Stomach (tissue), 19 donors: ENCODE measurements at places on chromosomes 3 and 15. TPM values are rescaled to one million over a fixed set of nuclear protein-coding genes. Genes with fewer than 3 reads are reported as not detected.

Gene LRRC15
- 0.37 TPM for total RNA-seq

Gene C3orf22
- not detected for total RNA-seq

Gene SLC22A13
- total RNA-seq = 0.73 TPM

GRCh38 chr15:77897896-77898406, 179.6 kb downstream of the TBC1D2B start:
- no peak overlapping the region for H3K4me3 ChIP-seq
- no peaks in the 10 kb centered on the region for H3K36me3 ChIP-seq
- H3K27ac ChIP-seq = no peak overlapping the region
- no peak for DNase-seq
- H3K4me1 ChIP-seq = no peaks in the 10 kb centered on the region

Gene RHOV
- total RNA-seq = 1.7 TPM

Gene PLSCR5
- not detected for total RNA-seq

GRCh38 chr3:169769287-169770181, at the start of gene ACTRT3:
Gene ACTRT3 (minus strand): TSS chr3:169769561. CDS start chr3:169769520, 41 bp downstream.
- H3K4me3 ChIP-seq = peak within 1 kb of the TSS; percentile 50
- peak within 1 kb of the TSS; percentile 98 for H3K27ac ChIP-seq
- DNase-seq = peak; percentile 76
- H3K27me3 ChIP-seq = no peaks in the 10 kb centered on the region
- H3K36me3 ChIP-seq = no peaks in the 10 kb centered on the region

DNA sequence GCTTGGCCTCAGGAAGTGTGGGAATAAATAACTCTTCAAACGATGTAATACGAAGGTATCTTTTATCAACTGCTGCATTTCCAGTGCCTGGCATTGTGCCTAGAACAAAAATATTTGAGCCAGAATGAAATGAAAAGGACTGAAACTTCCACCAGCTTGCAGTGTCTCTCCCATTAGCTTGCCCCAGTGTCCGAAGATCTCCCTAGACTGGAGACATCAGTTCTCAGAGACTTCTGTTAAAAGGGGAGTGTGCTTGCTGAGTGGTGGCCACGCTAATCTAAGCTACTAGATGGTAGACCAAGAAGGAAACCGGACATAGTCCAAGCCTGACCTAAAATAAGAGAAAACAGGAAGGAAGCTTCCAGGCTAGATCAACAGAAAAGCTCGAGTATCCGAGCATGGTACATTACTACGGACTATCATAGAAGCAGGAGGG, 28.6 kb downstream of the KCNAB1 start:
- H3K36me3 ChIP-seq = no peaks in the 10 kb centered on the region
- DNase-seq = no peak
- H3K4me1 ChIP-seq = peaks cover 10% of the 10 kb centered on the region
- peak overlapping the region; percentile 60 for H3K27ac ChIP-seq

Gene ILDR1
- total RNA-seq = 0.18 TPM

GRCh38 chr15:99973351-99973750, 240.1 kb upstream of the LYSMD4 start:
- no peaks in the 10 kb centered on the region for H3K27me3 ChIP-seq
- no peaks in the 10 kb centered on the region for H3K4me1 ChIP-seq
- H3K4me3 ChIP-seq = no peak overlapping the region
- no peak overlapping the region for H3K27ac ChIP-seq

DNA sequence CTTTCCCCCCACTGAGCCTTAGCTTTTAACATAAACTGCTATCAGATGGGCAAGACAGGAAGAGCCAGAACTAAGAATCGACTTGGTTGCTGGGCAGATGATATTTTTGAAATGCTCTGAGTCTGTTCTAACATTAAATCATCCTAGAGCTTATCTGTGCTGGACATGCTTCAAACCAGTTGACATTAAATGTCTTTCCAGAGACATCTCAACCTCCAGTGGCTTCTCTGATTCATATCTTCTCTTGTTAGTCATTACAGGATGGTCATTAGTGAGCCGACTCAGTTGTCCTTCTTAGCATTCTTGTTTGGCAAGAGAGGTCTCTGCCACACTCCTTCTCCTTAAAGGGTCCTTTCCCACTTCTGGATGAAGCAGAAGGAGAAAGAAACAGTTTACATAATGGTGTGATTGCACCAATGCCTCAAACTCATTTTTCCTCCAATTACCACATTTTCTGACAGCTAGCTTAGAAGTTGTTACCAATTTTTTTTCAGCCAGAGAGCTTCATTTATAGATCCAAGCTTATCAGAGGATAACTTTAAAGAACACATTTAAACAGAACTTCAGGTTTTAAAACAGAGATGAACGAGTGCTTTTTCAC, 21.7 kb upstream of the SYN2 start:
- DNase-seq = no peak
- no peaks in the 10 kb centered on the region for H3K4me1 ChIP-seq
- no peaks in the 10 kb centered on the region for H3K36me3 ChIP-seq
- no peak overlapping the region for H3K27ac ChIP-seq

- H3K27me3 ChIP-seq = no peaks in the 10 kb centered on the region
- no peak overlapping the region for H3K27ac ChIP-seq
Measured at GRCh38 chr3:153704115-153704514, 417.1 kb upstream of the ARHGEF26 start.

DNA sequence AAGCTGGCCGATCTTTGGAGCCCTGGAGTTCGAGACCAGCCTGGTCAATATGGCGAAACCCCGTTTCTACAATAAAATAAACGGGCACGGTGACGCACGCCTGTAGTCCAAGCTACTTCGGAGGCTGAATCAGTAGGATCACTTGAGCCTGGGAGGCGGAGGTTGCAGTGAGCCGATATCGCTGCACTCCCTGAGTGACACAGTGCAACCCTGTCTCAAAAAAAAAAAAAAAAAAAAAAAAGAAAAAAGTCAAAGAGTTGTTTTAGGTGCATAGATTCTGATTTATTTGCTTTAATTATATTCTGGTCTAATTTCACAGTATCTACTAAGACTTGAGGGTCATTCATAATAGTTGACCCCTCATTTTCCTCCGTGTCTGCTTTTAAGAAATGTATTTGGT, 1.7 kb downstream of the ARL13B start:
- no peaks in the 10 kb centered on the region for H3K27me3 ChIP-seq
- H3K4me3 ChIP-seq = no peak overlapping the region
- H3K27ac ChIP-seq = no peak overlapping the region

Gene WDR93
- total RNA-seq = not detected

DNA sequence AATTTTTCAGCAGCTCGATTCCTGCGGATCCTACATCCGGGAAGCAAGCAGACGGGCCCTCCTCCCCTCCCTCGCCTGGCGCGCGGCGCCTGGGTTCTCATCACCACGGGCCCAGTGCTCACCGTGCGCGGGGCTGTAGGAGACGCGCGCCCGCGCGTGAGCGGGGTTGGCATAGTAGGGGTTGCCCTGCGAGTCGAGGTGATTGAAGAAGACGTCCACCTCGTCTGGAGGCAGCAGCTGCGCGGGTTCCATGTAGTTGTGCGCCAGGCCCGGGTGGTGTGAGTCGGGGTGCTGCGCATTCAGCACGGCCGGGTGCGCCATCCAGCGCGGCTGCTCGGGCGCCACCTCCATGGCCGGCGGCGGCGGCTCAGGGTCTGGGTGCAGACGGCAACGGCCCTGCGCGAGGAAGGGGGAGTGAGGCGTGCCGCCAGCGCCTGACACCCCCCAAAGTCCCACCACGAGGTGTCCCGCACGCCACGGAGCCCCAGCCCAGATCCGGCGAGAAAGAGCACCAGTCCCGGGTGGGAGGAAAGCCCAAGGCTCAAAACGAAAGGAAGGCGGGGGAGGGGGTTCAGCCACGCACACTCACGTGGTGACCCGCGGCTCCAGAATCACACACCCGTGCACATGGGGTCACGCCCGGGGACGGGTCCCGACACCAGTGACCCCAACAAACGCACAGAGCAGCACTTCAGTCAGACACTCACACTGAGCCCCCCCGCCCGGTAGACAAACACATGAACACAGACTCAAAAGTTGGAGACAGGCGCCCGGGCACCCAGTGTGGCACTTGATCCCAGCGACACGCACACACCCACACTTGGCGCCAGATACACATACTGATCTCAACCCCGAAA, 6.1 kb downstream of the GATA2 start:
- peak overlapping the region; percentile 80 for H3K27ac ChIP-seq
- no peaks in the 10 kb centered on the region for H3K36me3 ChIP-seq
- H3K4me3 ChIP-seq = peak overlapping the region; percentile 68
- peaks cover 100% of the 10 kb centered on the region for H3K27me3 ChIP-seq

DNA sequence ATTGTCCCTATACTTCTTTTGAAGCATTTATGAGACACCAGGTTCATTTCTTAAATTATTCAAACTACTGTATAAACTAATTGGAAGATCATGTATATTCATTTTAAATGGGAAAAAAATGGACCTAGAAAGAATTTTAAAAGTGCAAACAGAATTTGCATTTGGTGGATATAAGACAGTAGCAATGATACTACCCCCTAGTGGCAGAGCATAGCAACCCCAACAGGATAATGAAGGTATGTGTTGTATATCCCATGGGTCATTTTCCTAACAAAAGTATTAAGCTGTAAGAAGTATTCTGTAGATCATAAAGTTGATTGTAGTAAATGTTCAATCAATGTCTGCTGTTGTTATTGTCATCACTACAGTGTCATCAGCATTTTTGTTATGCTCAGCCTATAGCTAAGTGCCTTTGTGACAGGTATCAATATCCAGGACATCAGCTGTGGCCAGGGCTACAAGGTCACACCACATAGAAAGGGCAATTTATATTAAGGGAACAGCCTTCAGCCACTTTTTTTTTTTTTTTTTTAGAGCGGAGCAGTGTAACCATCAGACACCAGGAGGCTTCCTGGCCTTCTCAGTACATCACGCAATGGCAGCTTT, 175.8 kb downstream of the FOXB1 start:
- no peaks in the 10 kb centered on the region for H3K4me1 ChIP-seq
- no peaks in the 10 kb centered on the region for H3K36me3 ChIP-seq
- H3K27ac ChIP-seq = no peak overlapping the region
- DNase-seq = peak; percentile 56
- H3K27me3 ChIP-seq = no peaks in the 10 kb centered on the region

GRCh38 chr3:61915296-61915695, 353.9 kb downstream of the PTPRG start:
- H3K4me3 ChIP-seq = no peak overlapping the region
- no peaks in the 10 kb centered on the region for H3K4me1 ChIP-seq
- no peaks in the 10 kb centered on the region for H3K36me3 ChIP-seq
- DNase-seq = no peak

Gene HPS3
- 22.9 TPM for total RNA-seq

Gene CCK
- not detected for total RNA-seq

Gene BTD
- 2.9 TPM for total RNA-seq

Gene ZDHHC19
- total RNA-seq = not detected

GRCh38 chr3:43882976-43883680, 192.4 kb downstream of the ABHD5 start:
- peaks cover 35% of the 10 kb centered on the region for H3K4me1 ChIP-seq
- DNase-seq = no peak
- H3K27ac ChIP-seq = no peak overlapping the region

DNA sequence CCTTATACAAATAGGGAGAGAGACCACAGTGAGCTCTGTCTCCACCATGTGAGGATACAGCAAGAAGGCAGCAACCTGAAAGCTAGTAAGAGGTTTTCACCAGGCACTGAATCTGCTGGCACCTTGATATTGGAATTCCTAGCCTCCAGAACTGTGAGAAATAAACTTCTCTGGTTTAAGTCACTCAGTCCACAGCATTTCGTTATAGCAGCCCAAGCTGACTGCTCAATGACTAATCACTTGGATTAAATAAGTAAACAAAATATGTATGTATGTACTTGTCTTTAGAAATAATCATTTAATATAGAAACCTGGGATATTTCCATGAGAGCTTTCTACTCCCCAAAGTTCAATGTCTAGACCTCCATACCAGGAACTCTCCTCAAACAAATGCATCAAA, 162.0 kb downstream of the IMPG2 start:
- no peak overlapping the region for H3K27ac ChIP-seq
- peaks cover 19% of the 10 kb centered on the region for H3K4me1 ChIP-seq
- no peaks in the 10 kb centered on the region for H3K27me3 ChIP-seq
- DNase-seq = no peak
- H3K4me3 ChIP-seq = no peak overlapping the region

DNA sequence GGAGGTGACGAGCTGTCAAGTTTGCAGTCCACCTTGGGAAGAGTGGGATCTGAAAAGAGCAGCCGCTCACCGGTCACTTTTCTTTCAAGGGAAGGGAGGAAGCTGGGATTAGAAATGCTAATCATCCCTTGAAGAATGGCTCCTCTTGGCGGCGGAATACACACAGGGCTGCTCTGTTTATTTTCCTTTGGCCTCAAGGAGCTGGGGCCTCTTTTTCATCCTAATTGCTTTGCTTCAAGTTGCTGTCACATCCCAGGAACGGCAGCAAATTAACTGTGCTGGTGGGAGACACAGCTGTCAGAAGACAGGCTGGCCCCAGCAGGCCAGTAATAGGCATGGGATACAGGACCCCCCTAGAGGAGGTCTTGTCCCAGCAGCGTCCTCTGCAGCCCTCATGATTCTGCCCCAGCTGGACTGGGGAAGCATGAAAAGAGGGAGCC, 6.7 kb downstream of the KBTBD13 start:
- no peaks in the 10 kb centered on the region for H3K36me3 ChIP-seq
- H3K4me3 ChIP-seq = no peak overlapping the region
- H3K4me1 ChIP-seq = peaks cover 7% of the 10 kb centered on the region

DNA sequence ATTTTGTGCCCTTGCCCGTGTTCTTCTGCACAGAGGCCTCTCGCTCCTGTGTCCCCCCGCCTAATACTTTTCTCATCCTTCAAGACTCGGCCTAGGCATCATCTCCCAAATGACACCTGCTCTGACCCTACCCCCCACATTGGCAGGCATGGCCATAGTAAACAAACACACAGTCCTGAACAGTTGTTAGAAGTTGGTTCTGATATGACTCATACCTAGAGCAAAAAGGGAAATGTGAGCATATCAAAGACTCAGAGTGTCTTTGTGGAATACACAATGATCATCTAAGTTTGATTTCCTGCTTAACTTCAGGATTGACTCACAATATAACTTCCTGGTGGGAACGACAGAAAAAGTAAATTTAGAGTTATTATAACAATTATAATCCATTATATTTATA, 120.5 kb downstream of the POLR2M start:
- H3K4me1 ChIP-seq = no peaks in the 10 kb centered on the region
- no peak overlapping the region for H3K4me3 ChIP-seq

- no peak for DNase-seq
- peak overlapping the region; percentile 90 for H3K4me3 ChIP-seq
- peaks cover 61% of the 10 kb centered on the region for H3K36me3 ChIP-seq
- peak overlapping the region; percentile 84 for H3K27ac ChIP-seq
- no peaks in the 10 kb centered on the region for H3K27me3 ChIP-seq
Measured at GRCh38 chr3:49104052-49104426, 518 bp downstream of the QARS1 start.

Gene ATP13A5
- total RNA-seq = not detected
